Gastroesophageal sphincter (tissue), 4 donors: ENCODE measurements at places on chromosomes 7 and 10.

DNA sequence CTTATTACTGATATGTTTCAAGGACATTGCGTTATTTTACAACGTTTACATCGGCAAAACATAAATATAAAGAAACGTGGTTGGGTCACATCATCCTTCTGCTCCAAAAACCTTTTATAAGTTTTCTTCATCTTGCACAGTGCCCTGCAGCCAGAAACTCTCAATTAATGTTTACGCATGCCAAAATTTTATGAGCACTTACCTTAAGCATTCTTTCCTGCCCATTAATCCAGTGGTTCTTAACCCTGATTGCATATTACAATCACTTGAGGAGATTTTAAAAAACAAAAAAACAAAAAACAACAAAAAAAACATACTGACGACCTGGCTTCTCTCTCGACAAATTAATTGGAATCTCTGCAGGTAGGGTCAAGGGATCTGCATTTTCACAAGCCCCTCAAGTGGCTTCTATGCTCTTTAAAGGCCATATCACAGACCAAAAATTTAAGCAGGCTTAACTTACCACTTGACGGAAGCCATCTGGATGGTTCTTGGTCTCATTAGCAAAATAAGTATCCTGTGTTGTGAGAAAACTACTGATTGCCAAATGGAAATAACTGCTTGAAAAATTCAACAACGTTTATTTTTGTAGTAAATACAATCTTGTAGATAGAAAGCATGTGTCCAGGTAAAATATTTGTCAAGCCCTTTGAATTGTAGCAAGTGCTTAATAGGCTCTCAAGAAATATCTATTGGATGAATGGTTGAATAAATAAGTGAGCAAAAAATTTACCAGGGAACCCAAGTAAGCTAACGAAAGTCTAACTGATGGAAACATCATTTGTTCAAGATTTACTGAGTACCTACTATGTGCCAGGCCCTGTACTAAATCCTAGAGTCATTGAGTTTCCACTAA lies 30.9 kb upstream of the SLC16A12 start:
- no peak for ATAC-seq

DNA sequence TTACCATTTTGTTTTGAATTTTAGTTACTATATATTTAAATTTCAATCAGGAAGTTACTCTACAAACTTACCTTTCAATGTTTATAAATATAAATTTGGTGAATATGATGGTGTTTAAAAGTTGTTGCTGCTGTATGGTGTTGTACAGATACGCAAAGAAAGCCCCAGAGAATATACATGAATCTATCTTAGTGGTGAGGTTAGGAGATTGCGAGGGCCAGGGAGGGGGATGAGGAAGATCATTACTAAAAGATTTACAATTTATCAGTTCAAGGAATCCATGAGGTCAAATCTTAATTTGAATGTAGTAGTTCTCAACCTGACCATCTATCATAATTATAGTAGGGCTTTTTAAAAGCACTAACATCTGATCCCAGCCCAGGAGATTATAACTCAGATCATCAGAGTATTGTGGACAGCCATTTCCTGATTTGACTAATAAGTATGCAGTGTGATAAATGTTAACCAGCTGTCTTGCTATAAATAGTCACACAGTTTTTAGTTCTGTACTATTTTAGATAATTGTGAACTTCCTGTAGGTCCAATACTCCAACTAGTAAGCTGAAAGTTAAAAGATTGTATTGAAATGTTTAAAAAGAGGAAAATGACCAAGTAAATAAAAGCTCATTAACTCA lies 23.6 kb downstream of the FAM3C start:
- no peak for ATAC-seq

DNA sequence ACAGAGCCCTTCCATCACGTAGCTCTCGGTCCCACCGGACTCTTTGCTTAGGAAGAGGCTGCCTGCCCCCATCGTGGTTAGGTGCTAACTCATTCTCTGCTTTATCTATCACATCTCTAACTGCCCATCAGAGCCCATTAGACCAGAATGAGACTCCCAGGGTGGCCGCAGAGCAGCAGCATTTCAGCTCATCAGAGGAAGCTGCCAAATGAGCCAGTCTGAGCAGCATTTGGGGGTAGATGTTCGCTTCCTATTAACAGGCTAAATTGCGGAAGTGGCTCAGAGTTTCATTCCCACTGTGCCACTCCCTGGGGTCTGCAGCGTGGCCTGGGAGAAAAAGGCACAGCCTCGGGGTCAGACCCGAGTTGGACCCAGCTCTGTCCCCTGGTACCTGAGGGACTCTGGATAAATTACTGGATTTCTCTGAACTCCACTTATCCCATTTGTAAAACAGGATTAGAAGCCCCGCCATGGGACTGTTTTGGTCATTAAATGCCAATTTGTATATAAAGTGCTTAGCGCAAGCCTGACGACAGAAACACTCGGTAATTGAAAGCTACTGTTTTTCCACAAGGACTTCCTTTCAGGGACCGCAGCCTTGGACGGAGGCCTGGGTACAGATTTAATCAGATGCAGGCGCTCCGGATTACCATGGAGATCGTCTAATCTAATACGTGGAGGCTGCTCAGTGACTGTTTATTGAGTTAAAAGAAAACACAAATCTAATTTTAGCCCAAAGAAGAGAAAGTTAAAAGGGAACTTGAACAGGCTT lies 73.8 kb upstream of the PRLHR start:
- ATAC-seq = peak; percentile 17

DNA sequence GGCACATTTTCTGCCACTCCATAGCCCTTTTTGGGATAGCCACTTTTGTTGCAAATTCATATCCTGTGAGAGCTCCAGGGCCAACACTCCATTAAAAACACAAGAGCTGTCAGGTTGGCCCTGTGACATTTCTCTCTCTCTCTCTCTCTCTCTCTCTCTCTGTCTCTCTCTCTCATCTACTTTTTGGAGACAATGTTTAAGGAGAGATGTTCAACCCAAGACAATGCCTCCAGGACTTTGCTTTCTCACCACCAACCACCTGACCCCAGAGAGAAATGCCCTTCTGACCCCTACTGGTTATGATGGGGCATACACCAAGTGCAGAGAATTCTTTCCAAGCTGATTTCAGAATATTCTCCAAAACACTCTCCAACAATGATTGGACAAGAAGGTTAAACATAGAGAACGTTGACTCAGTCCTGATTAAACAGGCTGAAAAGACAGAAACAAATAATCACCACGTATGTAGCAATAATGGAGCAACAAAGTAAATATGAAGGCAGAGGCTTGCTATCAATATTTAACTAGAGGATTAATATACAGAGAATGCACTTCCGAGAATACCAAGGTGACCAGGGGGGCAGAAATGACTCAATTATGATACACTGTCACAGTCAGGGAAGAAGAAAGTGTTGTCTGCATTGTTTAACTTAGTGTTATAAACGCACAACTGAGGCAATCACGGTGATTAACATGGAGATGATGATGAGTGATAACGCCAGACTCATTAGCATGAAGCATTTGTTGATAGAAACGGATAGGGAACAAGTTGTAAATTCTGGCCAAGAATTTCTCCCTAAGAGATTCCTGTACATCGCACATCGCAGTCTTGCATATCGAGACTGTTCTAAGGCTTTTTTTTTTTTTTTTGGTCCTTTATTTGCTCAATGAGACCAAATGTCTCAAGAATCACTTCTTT lies 178.5 kb downstream of the NRP1 start:
- no peak for ATAC-seq

- ATAC-seq = no peak
Observed at GRCh38 chr7:53095731-53096501, 60.5 kb downstream of the POM121L12 start.

- peak; percentile 85 for ATAC-seq
Observed at GRCh38 chr7:30412782-30413504, 65.6 kb downstream of the NOD1 start.

GRCh38 chr10:98088186-98088971 lies 46.1 kb upstream of the R3HCC1L start:
- no peak for ATAC-seq

- ATAC-seq = no peak
Observed at GRCh38 chr7:80934321-80934720, 15.5 kb upstream of the SEMA3C start.

GRCh38 chr7:50317221-50317678 lies 12.7 kb downstream of the IKZF1 start:
- ATAC-seq = no peak

GRCh38 chr10:3471472-3471871 lies 298.9 kb upstream of the PITRM1 start:
- ATAC-seq = no peak

- no peak for ATAC-seq
Observed at GRCh38 chr10:61959814-61960213, 58.3 kb downstream of the ARID5B start.

- ATAC-seq = no peak
Observed at GRCh38 chr10:43070121-43071085, 6.5 kb upstream of the RET start.

- no peak for ATAC-seq
Observed at GRCh38 chr10:97770255-97770654, 1.5 kb downstream of the SFRP5 start.

DNA sequence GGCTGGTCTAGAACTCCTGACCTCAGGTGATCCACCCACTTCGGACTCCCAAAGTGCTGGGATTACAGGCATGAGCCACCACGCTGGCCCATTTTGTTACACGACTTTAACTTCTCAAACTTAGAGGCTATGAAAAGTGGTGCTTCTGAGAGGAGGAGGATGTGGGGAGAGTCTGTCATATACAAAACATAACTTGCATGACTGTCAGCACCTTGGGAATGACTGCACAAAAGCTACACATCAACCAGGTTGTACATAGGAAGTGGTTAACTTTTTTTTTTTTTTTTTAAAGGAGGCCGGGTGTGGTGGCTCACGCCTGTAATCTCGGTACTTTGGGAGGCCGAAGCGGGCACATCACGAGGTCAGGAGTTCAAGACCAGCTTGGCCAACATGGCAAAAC lies 43.4 kb upstream of the GSDME start:
- ATAC-seq = no peak

- no peak for ATAC-seq
Observed at GRCh38 chr10:28585076-28585475, 52.2 kb downstream of the WAC start.

DNA sequence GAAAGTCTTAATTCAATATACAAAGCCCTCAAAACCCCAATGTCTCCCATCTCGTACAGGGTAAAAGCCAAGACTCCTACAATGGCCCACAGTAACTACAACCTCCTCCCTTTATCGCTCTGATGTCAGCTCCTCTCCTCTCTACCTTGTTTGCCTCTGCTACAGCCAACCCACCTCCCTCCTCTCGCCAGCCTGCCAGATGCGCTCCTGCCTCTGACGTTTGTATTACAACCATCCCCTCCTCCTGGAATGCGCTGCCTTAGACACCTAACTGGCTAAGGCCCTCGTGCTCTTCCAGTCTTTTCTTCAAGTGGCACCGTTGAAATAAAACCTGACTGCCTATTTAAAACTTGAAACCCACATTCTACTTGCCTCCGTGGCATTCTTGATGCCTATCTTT lies 115.3 kb upstream of the MYO3A start:
- no peak for ATAC-seq

GRCh38 chr7:55046582-55047342 lies 27.9 kb downstream of the EGFR start:
- ATAC-seq = no peak

- ATAC-seq = no peak
Observed at GRCh38 chr10:124698545-124699469, 45.4 kb downstream of the FAM53B start.

DNA sequence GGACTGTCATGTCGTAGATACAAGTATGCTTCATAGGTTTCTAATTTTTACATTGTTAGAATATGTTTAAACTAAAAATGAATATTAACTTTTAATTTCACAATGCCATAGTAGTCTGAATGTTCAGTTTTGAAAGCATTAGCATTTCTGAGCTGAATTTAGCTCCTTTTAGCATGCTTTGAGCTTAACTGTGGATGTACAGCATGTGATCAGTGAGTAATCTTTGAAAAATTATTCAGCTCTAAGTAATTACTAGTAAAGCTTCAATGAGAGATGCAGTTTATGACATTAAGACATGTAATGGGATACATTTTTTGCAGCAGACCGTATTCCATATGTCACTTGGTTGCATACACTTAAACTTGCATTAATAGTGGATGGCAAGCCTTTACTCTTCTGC lies 114.1 kb upstream of the WNT16 start:
- ATAC-seq = no peak
